ENCODE measurements at places on chromosomes 1 and 21.

DNA sequence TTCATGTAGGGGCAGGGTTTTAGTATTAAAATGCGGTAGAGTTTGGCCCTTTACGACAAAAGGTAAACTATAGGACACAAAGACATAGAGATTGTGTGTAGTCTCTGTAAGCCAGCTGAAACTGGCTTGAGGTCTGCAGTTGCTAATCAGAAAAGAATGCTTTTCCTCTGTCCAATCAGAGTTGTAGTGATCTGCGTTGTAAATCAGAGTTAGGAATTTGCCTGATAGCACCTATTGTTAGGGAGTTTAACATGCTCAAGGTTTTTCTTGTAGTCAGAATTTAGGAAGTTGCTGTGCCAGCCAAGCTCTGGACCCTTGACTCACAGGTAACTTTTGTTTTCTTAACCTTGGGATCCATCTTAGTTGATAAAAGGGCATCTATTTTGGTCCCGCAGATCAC, 61.2 kb upstream of the VTCN1 start:
- no peak for DNase-seq

- no peak for DNase-seq
Measured at GRCh38 chr1:191895462-191896058, 262.7 kb upstream of the RGS18 start.

- no peak for DNase-seq
Measured at GRCh38 chr1:180540697-180541594, 17.8 kb upstream of the OVAAL start.

- DNase-seq = no peak
Measured at GRCh38 chr1:145884675-145885074, 991 bp downstream of the ANKRD35 start.

GRCh38 chr21:41897047-41897669, 18.0 kb upstream of the PRDM15 start:
- no peak for DNase-seq

DNA sequence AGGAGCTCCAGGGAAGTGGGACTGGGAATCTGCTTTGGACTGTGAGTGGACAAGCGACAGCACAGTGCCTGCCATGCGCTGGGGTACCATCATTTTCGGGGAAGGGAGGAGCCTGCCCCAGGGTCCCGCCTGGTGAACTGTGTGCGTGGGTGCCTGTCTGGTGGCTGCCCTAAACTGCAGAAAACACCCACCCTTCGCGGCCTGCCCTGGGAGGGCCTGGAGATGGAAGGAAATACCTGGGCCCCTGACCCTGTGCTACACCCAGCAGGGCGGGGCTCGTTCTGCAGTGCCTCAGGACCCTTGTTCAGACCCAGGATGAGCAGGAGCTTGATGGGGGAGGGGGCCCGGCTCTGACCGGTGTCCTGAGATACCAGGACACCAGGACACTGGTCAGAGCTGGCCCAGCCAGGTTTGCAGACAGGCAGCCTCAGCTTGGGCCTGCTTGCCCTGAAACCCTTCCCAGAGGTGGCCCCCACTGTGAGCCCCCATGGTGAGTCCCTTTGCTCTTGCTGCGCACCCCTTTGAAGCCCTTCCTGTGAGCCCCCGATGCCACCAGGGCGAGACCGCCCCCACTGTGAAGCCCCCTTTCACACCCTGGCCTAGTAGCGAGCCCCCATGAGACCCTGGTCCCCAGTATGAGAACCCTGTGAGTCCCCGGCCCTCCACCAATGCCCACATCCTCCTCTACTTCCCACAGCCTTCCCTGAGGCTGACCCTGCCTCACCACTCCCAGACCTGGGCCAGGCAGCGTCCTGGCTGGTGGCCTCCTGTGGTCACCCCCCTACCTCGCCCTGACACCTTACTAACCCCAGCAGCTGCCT, 2.6 kb downstream of the GJC2 start:
- DNase-seq = no peak
